Inflammatory macrophage treated with lipopolysaccharide for 1 hour (primary cell): ENCODE measurements at places on chromosomes 11 and 22.

GRCh38 chr11:46901156-46901555 lies 17.2 kb downstream of the LRP4 start:
- no peak for DNase-seq

DNA sequence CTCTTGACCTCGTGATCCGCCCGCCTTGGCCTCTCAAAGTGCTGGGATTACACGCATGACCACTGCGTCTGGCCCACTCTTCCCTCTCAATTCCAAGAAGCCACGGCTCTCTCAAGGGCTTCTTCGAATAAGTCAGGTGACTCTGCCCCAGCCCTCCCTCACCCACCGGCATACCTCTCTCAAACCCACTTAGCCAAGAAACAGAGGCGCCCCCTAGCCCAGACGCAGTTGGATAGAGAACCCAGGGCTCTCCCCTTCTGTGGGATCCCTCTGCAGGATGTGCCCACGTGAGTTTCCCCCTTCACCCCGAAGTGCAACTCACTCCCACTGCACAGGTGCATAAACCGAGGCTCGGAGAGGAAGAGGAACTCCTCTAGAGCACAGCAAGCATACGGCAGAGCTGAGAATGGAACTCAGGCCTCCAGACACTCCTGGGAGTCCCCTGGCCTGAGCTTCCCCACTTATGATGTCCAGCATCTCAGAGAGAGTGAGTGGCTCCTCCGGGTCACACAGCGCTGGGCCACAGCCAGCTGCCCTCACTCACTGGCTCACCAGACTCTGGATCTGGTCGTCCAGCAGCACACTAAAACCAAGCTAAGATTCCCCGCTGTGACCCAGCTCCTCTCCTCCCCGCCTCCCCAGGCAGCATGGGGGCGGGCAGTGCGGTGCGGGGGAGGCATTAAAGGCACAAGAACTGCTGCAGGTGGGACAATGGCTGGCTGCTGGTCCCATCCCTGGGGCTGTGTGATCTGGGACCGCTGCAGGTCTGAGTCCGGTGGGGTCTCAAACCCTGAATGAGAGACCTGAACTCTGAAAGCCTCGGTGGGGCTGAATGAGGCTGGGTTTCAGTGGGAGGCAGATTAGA lies 16.8 kb upstream of the RGL4 start:
- DNase-seq, result no peak

GRCh38 chr11:98358551-98358950 lies 662.2 kb upstream of the CNTN5 start:
- DNase-seq, result no peak

- no peak for DNase-seq
These were observed 1147.8 kb downstream of the BRD1 start for GRCh38 chr22:48679656-48680555.

DNA sequence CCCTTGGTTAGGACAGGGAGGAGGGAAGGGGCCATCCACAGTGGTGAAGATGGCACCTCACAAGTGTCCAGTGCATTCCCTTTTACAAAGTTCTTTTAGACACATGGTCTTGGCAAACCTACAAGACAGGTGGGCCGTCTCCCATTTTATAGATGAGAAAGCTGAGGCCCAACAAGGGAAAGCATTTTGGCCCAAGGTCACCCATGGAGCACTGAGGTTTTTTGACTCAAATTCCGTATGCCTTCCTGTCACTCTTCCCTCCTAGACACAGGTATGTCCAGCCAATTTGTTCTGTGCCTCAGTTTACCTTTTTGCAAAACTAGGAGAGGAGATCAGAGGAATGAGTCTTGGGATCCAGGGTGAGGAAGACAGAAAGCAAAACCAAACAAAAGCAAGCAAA lies 1.2 kb downstream of the C1QTNF4 start:
- DNase-seq, result no peak

DNA sequence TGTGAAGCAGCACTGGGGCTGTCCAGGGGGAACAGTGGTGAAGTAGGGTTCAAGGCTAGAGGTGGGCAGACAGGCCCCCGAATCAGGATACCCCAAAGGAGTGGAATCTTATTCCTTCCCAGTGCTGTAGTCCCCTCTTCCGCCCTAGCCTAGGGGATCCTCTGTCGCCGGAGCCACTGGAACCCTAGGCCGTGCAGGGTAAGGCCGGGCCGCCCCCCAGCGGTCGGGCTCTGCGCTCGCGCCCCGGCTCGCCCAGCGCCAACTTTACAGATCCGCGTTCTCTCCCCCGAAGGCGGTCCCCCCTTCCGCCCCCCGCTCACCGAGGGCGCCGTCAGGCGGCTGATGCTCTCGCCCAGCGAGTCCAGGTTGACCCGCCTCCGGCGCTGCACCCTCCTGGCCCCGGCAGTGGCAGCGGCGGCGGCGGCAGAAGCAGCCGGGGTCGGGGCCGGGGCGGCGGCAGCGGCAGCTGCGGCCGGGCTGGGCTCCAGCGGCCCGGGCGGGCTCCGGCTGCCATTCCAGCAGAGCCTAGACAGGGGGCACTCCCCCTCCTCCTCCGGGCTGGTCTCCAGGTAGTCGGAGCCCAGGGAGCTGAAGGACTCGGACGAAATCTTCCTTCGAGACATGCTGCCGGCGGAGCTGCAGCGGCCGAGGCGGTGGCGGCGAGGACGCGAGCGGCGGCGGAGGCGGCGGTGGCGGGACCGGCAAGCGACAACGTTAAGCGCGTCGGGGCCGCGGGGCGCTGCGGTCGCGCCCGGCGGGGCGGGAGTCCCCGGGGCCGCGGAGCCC lies 650 bp downstream of the GUCY1A2 start:
- no peak for DNase-seq

GRCh38 chr11:65695459-65696241 lies 16.4 kb upstream of the KAT5 start:
- DNase-seq, result no peak

DNA sequence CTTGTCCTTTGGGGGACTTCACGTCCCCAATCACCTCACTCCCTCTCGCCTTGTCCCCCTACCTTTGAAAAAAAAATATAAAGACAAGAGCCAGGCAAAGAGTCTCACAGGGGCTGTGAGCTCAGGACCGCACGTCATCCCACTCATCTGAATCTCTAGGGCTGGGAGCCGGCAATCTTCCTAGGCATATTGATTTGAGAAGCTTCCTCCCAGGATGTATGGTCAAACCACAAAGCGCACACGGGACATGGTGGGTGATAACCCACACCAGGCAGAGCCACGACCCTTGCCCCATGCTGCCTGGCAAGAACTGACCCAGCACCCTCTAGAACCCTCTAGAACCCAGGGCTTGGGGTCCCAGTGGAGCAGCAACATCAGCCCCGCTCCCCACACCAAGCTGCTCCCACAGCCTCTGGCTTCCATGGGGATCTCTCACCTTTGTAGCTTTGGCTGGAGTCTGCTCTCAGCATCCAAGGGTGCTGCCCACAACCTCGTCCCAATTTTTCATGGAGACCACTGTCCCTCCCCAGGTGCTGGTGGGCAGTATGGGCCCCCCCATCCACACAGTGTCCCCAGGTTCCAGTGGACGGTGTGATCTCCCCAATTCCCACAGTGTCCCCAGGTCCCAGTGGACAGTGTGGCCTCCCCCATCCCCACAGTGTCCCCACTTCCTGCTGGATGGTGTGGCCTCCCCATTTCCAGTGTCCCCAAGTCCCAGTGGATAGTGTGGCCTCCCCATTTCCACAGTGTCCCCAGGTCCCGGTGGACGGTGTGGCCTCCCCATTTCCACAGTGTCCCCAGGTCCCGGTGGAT lies 85.2 kb upstream of the FGF3 start:
- no peak for DNase-seq

DNA sequence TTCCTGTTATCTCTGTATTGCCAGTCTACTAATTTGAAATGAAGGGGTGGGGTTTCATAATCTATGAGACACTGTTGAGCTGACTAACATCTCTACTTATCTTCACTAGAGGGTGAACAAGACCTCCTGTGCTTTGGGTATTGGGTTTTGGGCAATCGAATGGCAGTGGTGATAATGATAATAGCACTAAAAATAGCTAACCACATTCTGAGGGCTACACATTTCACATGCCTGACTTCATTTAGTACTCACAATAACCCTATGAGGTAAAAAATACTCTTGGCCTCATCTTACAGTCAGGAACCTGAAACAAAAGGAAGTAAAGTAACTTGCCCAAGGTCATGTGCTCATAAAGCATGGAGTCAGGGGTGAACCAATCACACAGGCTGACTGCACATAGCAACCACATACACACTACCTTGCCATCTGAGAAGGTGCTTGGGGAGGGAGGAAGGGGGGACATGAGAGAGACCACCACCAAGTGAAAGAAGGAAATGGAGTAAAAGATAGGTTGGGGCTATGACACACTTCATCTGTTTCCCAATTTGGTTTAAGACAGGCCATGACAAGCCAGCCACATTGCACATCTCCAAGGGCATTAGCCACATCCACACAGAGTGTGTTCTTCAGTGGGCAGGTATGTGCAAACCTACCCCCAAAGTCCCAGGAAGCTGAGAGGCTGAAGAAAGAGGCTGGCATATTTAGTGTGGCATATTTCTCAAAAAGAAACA lies 387.6 kb upstream of the DDI1 start:
- DNase-seq, result no peak

DNA sequence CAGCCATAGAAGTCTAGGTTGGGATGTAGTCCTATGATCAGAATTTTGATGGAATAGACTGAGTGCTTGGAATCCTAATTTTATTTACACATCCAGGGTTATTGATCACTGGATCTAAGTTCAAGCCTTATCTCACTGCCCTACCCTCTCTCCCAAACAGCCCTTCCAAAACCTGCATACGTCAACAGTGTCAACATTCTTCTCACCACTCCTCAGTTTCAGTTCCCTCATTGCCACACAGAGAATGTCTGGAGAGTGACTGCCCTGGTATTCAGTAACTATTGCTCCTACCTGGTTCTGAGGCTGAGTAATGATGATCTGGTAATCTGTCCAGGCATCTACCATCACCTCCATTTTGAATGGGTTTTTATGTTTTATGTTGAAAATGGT lies 60.0 kb downstream of the GLYATL1 start:
- peak; percentile 58 for DNase-seq

GRCh38 chr11:111367411-111368284 lies 11.4 kb downstream of the POU2AF1 start:
- DNase-seq, result no peak

GRCh38 chr22:39873965-39874364 lies 19.6 kb downstream of the ENTHD1 start:
- peak; percentile 70 for DNase-seq

DNA sequence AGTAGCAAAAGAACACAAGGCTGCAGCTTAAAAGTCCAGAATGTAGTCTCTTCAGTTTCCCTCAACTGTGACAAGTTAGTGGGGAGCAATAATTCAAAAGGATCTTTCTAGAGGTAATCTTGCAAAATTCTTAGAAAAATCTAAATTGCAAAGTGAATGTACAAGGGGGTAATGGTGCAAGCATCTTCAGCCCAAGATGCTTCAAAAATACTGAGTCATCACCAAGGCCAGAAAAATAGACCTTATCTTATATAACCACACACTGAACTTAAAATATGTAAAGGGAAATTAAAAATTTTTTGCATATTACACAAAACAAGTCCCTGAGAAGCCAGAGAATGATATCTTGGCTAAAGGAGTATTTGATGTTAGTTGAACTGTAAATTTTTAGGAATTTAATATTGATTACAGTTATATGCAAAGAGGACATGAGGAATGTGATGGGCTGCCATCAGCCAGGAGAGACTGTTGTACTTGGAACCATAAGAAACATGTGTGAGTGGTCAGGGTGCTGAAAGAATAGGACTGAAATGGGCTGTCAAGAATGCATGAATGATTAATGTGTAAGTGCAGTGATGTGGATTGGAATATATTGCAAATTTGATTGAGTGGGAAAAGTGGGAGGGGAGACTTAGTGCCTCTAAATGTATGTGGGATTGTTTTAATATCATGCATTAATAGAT lies 85.7 kb upstream of the LIN7C start:
- DNase-seq, result no peak

- no peak for DNase-seq
These were observed 149.8 kb downstream of the CCDC34 start for GRCh38 chr11:27213232-27213660.

- no peak for DNase-seq
These were observed 337.2 kb upstream of the API5 start for GRCh38 chr11:42974510-42975179.

GRCh38 chr22:39997939-39998726 lies 3.4 kb downstream of the FAM83F start:
- DNase-seq, result peak; percentile 12
